ENCODE measurements at places on chromosomes 3 and 15.

- no peak for DNase-seq
Observed at GRCh38 chr15:85624291-85624801, 170.4 kb downstream of the KLHL25 start.

DNA sequence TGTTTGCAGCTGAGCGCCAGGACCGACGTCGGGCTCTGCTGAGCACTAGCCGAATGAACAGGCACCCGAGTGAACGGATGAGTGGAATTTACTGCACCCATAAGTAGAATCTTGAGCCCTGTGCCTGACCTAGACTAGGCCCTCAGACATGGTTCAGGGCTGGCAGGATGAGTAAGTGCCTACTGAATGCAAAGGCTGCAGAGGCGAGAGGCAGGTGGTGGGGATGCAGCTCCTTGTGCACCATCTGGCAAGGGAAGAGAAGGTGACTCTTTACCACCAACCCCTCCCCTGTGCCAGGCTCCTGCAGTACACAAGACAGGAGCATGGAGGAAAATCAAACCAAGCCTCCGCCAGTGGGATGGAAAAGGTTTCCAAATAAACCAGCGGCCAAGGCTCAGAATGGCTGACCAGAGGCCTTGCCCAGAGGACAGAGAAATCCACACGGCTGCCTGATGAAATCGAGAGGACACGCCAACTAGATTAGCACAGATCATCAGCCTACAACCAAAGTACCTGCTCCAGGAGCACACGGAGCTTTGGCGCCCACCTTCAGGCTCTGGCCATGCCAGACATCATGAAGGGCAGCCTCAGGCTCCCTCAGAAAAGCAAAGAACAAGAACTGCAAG is 141.7 kb upstream of the IQSEC1 start:
- DNase-seq: no peak

DNA sequence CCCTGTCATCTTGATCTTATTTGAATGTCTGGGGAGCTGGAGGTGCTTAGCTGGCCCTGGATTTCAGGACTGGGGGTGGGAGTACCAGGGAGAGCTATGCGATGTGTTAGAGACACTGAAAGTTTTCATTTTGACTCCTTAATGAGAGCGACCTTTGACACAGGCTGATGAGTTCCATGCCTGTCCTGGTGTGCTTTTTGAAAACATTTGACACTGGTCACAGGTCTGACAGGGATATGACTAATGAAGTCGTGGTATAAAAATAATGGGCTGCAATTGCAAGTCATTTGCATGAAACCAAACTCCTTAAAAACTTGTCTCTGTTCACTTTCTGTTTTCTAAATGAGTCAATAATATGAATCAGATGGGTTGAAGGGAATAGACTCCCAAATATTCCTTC is 81.9 kb downstream of the MECOM start:
- DNase-seq: no peak

DNA sequence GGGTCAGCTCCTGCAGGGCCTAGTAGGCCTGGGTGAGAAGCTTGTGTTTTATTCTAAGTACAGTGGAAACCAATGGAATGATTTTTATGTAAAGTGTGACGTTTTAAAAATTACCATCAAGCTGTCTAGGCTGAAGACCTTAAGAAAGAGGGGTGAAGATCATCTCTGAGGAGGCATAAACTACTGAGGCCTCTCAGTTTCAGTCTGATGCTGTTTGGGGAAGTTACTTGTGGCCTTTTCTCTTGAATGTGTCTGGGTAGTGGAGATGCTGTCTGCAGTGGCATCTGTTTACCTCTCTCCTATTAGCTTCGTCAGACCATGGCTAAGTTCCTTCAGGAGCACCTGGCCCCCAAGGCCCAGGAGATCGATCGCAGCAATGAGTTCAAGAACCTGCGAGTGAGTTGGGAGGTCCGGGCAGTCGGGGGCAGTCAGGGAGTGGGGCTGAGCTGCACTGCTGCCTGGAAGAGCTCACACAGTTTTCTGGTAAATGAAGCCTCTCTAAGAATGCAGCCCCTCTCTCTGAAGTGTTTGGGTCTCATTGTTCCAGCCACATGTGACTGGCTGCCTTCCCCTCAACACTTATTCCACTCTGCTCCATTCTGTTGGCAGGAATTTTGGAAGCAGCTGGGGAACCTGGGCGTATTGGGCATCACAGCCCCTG is 1.9 kb downstream of the IVD start:
- no peak for DNase-seq

DNA sequence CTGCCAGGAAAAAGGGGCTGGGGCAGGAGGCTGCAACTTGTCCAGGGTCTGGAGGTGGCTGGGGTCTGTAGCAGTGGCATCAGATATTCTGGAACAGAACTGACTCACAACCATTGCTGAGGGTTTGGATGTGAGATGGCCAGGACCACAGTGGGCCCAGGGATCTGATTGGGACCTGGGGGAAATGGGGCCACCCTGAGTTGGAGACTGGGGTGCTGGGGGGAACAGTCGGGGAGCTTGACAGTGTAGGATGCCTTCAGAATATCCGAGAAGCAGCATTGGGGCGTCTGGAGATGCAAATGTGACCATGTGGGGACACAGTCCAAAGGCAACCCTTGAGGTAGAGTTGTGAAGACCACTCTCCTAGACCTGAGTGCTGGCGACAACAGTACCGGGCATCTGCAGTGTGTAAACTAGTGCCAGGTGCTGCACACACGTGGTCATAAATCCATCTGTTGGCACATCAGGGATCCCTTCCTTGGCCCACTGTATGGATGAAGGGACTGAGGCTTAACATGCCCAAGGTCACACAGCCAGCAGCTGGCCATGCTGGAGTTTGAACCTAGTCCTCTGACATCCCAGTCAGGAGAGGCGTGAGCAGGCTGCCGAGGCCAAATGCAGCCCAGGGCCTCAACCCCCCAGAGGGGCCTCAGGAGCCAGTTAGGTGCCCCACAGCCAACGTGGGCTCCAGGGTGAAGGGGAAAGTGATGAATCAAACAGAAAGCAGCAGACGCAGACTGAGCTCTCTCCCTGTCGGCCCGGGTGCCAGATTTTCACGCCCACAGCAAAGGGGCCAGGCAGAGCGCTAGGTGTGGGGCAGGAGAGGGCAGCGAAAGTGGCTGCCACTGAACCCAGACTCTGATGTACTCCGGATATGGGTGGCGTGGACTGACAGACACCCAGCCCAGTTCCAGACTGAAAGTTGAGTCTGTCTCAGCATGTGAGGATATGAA is 18.8 kb downstream of the HEMK1 start:
- DNase-seq: no peak

DNA sequence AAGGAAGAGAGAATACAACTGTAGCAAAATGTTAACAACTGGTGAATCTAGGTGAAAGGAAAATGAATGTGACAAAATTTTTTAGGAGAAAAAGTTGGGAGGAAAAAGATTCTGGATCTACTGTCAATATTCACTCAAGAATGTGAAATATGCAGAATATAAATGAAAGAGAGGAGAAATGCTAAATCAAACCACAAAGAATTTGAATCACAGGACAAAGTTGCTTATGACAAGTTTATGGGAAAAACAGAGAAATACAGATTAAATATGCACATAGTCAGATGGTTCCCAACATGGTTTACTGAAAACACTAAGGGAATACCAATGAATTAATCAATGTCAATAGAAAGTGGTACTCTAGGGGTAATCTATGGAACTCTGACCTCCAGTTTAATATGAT is 27.6 kb downstream of the C3orf33 start:
- no peak for DNase-seq

GRCh38 chr3:48275287-48276027 is 34.6 kb downstream of the ZNF589 start:
- no peak for DNase-seq

- DNase-seq: no peak
Observed at GRCh38 chr3:170171563-170171962, 10.0 kb downstream of the PHC3 start.

- no peak for DNase-seq
Observed at GRCh38 chr3:122665881-122666280, 14.8 kb upstream of the PARP14 start.

GRCh38 chr15:52308446-52309153 is 13.0 kb upstream of the MYO5C start:
- no peak for DNase-seq

DNA sequence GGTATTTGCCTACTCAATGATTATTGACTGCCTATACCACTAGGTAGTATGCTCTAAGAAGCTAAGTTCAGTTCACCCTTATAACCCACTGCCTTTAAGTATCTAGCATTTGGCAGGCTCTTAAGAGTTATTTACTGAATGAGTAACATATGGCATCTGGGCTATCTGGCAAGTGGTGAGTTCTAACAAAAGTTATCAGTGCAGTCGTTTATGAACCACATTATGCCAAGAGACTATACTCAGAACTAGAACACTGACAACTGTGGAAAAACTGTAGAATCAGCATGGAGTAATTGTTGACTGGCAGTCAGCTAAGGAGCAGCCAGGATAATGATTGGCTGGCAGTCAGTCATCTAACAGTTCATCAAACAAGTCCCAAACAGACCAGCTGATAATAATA is 25.8 kb downstream of the RAF1 start:
- no peak for DNase-seq

DNA sequence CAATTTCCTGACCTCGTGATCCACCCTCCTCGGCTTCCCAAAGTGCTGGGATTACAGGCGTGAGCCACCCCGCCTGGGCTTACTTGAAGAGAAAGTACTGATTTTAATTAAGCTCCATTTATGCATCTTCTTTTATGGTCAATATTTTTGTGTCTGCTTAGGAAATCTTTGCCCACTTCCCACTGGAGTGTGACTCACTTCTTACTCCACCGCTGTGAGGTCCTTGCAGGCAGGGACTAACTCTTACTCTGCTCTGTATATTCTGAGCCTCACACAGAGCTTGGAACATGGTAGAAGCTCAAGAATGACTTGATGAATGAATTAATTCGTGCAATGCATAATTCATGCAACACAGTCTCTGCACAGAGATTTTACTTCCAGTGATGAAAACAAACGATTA is 2.9 kb upstream of the TM4SF19 start:
- DNase-seq: no peak

DNA sequence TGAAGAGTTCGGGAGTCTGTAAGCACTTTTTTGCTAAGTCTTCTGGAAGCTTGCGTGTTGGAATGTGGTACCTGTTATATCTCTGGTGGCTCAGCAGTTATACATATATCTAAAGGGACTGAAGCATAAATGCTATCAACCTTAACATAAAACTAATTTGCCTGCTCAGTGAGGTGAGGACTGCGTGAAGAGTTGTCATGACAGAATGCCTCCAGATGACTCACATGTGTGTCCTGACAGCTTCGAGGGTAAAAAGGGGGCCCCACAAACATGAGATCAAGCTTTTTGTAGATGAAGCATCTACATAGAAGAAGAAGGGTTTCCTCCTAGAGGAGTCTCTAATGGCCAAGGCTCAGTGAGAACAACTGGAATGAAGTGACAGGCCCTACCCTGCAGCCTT is 88.8 kb upstream of the C3orf80 start:
- no peak for DNase-seq

DNA sequence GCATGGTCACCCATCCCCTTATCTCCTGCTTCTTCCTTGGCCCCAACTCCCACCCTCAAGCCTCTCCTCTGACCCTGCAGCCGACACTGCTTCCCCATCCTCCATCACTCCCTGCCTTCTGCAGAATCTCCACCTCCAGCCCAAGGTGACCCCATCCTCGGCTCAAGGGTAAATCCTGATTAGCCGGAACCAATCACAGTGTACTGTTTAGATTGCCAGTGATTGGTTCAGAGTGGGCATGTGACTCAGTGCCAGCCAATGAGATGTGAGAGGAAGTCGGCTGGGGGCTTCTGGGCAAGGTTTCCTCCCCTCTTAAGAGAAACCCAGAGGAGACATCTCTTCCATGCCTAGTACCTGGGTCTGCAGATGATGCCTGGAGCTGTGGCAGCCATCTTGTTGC is 10.3 kb downstream of the CACNA2D2 start:
- DNase-seq: no peak

DNA sequence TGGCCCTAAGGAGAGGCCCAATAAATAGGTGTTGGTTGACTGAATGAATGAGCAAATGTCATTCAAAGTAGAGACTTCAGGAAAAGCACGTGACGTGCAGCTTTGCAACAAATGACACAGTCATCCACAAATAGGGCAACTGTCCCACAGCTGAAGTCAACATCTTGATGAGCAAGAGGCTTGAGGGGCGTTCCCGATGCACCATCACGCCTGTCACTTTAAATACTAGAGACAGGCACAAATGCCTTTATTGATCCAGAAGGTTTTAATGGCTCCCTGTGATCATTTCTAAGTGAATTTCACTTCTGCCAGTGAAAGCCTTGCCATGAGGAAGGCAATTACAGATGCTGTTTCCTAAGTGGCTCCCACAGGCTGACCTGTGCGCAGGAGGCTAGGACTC is 43.6 kb downstream of the ABTB1 start:
- DNase-seq: no peak

DNA sequence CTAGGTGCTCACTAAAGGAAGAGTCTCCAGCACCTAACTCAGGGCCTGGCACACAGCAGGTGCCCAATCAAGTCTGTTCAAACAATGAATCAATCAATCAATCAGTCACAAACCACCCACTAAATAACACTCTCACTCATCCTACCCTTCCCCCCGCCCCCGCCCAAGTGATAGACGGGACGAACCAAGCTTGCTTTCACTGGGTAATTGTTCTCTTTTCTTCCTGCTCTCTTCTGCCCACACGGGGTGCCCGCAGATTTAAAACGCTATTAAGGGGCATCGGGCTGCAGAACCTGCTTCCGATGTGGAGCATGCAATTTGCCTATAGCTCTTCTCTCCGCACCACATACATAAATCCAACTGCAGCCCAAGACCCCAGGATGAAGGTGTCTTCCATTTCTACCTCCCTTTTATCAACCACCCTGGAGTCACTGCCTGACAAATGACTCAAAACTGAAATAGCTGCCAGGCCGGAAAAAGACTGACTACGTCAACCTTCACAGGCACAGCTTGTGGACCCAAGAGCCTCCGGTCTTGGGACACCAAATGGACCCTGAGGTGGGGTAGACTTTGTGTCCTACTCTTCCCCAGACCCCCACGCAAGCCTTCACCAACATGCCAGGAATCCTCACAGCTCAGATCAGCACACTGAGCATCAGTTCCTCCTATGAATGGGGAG is 1.7 kb downstream of the KLHL25 start:
- no peak for DNase-seq

DNA sequence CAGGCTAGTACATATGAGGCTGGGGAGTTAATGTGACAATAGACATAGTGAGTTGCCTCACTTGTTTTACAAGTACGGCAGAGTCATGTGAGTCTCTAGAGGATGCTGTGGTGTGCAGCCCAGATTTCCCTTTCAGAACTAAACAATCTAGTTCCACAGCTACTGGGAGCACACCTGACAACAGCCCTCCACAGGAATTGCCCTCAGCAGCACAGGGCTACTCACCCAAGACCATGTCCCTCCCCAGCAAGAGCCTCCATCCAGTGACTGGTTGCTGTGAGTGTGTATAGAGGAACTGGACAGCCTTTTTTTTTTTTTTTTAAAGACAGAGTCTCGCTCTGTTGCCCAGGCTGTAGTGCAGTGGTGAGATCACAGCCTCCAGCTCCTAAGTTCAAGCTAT is 40.2 kb upstream of the UBE2E2 start:
- DNase-seq: no peak

- no peak for DNase-seq
Observed at GRCh38 chr15:48253172-48253571, 47.1 kb downstream of the SLC12A1 start.

- DNase-seq: no peak
Observed at GRCh38 chr3:113565555-113565954, 33.2 kb downstream of the SIDT1 start.

- DNase-seq: no peak
Observed at GRCh38 chr3:182650568-182651128, 142.7 kb upstream of the ATP11B start.

GRCh38 chr3:25674670-25675069 is 10.0 kb upstream of the TOP2B start:
- DNase-seq: no peak

Data from RWPE2 (cell line).